ENCODE measurements at places on chromosomes 7 and 10.

GRCh38 chr10:77431209-77431611 is 206.4 kb downstream of the KCNMA1 start:
- no peak for DNase-seq

- no peak for DNase-seq
These were observed 45.1 kb downstream of the CYTH3 start for GRCh38 chr7:6227294-6227846.

DNA sequence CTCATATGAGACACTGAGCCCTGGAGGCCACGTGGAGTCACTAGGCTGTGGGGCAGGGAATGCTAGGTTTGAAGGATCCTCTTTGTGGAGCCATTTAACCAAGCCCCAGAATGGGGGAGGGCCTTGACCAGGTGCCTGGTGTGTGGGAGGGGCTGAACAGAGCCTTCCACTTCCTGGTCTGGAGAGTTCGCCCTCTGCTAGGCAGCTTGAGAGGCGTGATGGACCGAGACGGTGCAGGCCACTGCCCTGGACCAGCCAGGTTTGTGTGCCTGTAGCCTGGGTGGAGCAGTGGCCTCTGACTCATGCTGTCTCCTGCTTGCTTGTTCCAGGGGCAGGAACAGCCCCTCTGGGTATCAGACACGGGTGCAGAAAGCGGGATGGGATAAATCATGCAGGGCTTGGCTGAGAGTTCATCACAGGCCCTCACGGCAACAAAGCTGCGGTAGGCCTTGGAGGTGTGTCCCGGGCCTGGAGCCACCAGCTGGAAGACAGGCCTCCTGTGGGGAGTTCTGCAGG is 27.4 kb downstream of the ADAMTS14 start:
- no peak for DNase-seq

GRCh38 chr7:98105942-98106544 is 619 bp upstream of the LMTK2 start:
- no peak for DNase-seq

DNA sequence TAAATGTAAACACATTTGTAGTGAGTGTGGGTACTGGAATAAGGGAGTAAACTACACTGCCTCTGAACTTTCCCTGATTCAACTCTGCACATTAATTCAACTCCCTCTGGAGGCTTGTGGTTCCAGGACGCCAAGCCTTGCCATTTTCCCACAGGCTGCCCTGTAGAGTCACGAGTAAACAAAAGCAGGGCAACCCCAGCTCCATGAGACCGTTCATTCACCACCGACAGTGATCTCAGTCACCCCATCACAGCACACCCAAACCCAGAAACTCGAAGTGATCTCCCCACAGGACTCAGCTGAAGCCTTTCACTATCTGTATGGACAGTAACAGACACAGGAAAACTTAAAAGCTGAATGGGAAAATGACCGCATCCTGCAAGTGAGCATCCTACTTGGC is 218.8 kb upstream of the FRMD4A start:
- no peak for DNase-seq

DNA sequence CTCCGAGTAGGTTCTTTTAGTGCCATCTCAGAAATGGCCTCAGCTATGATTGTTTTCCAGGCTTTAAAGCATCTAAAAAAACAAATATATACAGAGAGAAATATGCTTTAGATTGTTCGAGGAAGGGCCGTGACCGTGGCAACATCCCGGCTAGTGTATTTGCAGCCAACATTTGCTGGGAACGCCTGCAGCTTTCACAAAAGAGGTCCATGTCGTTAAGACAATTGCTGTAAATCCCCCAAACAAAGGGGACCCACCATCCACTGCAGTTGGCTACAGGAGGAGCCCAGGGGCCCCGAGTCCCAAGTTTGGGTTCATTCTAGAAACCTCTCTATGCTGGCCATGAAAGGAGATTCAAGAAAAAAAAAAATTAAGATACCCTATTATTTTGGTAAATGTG is 152.8 kb upstream of the TCF7L2 start:
- no peak for DNase-seq

GRCh38 chr10:11894381-11895107 is 71.4 kb downstream of the PROSER2 start:
- DNase-seq: no peak

GRCh38 chr10:6721964-6722615 is 142.0 kb upstream of the PRKCQ start:
- DNase-seq: no peak

DNA sequence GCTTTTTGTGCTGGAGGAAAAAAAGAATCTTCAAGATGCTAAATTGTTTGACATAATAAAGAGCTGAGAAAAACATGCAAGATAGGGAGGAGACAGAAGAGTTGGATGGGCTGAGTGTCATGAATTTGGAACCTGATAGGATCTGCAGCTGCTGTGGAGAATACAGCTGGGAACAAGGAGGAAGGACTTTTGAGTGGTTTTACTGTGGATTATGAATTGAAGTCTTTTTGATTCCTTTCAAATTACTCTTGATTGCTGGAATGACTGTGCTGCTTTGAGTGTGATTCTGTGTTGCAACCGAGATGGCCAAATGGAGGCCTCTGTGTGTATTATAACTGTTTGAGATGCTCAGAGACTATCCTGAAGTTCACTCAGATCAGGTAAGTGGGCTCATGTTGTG is 4.0 kb downstream of the EFCAB10 start:
- DNase-seq: no peak

DNA sequence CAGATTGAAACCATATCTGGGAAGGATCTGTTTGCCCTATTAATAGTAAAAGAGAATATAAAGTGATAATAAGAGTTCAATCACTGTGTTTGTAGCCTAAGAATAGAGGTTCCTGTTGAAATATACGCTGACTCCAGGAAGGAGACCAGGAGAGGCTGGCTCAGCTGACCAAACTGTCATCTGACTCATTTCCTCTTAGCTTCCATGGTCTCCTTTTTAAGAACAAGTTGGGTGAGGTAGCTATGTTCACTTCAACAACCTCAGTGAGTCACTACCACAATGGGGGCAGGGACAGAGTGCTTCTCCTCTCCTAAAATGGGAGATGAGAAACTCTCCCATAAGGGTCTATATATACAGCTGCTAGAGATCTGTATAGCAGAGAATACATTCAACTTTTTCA is 543.3 kb downstream of the CALN1 start:
- DNase-seq: no peak

GRCh38 chr7:132207211-132207610 is 369.1 kb downstream of the PLXNA4 start:
- no peak for DNase-seq

DNA sequence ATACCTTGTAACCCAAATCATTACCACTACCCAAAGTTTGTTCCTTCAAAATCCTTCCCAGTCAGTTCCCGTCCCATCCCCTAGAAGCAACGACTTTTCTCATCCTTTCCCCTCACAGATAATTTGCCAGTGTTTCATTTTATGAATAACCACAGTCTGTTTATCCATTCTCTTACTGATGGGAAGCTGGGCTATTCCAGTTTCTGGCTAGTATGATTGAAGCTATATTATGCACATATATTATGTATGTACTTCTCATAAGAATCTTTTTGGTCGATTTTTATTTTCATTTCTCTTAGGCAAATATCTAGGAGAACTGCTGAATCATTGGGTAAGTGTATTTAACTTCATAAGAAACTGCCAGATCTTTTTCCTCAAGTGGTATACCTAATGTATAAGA is 114.6 kb downstream of the ZNF438 start:
- no peak for DNase-seq

- peak; percentile 45 for DNase-seq
These were observed 172.3 kb upstream of the ADO start for GRCh38 chr10:62632071-62632809.

DNA sequence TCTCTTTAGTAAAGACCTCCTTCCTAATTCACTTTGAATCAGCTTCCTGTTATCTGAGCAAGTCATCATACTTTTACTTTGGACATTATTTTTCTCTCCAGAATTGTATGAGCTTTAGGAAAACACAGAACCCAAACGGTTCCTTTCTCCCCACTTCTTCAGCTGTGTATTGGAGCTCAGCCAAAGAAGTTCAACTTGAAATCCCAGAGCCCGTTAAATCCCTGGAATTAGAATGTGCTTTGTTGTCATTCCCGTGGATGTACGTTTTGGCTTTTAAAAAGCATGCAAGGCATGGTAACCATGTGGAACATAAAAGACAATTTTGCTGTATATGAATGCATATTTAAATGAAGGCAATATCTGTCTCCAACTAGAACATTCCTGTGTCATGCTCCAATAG is 46.6 kb downstream of the AGMO start:
- DNase-seq: no peak

DNA sequence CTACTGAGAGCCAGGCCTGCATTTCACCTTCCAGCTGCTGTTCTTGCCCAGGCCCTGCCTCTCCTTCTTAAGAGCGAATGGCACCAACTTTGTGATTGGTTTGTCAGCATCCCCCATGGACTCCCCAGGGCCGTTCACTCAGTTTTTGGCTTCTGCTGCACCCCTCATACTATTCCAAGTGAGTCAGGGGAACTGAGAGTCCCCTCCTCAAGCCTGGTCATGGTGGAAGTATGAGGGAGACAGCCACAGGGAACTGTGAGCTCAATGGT is 62.4 kb upstream of the ANTXRL start:
- DNase-seq: no peak
